ENCODE measurements at places on chromosomes 13 and 19.

GRCh38 chr13:109426690-109426990 is 359.7 kb downstream of the IRS2 start:
- no peak for DNase-seq

- DNase-seq: peak; percentile 42
Observed at GRCh38 chr13:39406688-39407087, 196.3 kb downstream of the LHFPL6 start.

- no peak for DNase-seq
Observed at GRCh38 chr19:35222373-35223015, 6.0 kb downstream of the FAM187B start.

- DNase-seq: no peak
Observed at GRCh38 chr13:101522607-101523006, 70.1 kb downstream of the ITGBL1 start.

- DNase-seq: no peak
Observed at GRCh38 chr13:111485491-111486250, 165.2 kb downstream of the TEX29 start.

DNA sequence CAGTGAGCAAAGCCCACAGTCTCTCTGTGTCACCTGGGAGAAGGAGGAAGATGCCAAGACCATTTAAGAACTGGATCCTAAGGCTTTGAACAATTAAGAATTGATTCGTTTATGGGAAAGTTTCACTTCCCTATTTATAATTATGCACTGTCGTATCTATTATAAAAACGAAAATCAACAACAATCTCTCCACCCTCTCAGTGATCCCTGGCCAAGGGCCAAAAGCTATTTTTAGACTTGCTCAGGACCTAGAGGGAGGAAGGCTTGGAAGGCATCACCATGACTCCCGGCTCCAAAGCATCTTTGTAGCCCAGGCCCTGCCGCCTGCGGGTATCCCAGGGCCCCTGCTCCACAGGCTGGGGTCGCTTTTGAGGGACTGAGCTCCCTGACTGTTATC is 1.3 kb downstream of the RHPN2 start:
- DNase-seq: peak; percentile 40

- DNase-seq: no peak
Observed at GRCh38 chr13:34161931-34162543, 344.1 kb downstream of the RFC3 start.

- no peak for DNase-seq
Observed at GRCh38 chr13:76711550-76712182, 174.5 kb downstream of the KCTD12 start.

GRCh38 chr13:51276636-51277035 is 54.4 kb downstream of the FAM124A start:
- no peak for DNase-seq

DNA sequence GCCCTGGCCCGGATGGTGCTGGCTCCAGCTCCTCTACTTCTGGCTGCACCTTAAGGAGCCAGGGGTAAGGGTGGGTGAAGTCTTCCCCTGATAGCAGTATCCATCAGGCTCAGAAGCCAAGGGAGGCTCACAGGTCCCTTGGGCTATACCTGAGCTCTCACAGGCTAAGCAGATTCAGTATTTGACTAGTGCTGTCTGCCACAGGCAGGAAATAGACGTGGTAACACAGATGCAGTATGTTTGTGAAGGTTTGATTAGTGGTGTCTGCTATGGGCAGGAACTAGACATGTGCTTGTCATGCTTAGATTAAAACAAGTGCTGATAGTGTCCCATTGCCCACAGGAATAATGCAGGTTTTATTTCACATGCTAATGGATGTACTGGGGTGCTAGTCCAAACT is 4.0 kb downstream of the SYT5 start:
- peak; percentile 48 for DNase-seq

DNA sequence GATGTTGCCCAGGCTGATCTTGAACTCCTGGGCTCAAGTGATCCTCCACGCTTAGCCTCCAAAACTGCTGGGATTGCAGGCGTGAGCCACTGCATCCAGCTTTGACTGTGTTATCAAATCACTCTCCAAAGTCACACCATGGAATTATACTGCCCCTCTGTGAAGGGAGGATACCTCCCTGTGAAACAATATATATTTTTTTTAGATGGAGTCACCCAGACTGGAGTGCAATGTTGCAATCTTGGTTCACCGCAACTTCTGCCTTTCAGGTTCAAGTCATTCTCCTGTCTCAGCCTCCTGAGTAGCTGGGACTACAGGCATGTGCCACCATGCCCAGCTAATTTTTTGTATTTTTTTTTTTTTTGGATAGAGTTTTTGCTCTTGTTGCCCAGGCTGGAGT is 7.7 kb downstream of the TYK2 start:
- DNase-seq: no peak

DNA sequence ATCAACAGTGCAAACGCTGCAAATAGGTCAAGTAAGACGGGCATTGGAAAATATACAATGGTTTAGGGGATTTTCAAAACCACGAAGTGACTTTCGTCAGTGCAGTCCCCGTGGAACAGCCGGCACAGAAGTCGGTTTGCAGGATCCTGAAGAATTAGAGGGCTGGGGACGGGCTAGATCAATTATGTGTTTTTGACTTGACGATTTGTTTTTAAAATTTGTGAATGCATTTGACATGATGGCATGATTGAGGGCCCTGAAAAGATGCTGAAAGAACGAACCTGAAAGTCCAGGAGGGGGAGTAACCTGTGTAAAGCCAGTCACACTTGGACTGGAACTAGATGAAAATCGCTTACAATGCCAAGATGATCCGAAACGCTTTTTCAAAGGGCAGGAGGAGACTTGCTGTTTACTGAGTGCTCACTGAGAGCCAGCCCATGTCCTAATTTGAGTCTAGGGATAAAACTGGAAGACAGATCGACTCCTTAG is 8.9 kb upstream of the DGKH start:
- DNase-seq: no peak

DNA sequence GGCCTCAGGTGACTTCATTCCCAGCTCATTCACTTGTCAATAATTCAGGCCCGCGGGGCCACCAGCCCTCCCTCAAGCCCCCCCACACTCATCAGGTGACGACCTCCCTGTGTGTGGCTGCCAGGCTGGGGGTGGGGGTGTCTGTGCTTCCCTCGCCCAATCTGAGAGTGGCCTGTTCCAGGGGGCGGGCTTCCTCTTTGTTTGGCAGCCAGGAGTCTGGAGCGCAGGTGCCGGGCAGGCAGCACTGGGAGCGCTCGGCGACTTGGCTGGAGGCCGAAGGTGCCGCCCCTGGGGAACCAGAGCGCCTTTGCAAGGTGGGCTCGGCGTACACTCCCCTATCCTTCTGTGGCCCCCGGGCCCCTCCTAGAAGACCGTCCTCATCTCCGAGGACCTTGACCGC is 5.4 kb upstream of the ZNF98 start:
- no peak for DNase-seq

DNA sequence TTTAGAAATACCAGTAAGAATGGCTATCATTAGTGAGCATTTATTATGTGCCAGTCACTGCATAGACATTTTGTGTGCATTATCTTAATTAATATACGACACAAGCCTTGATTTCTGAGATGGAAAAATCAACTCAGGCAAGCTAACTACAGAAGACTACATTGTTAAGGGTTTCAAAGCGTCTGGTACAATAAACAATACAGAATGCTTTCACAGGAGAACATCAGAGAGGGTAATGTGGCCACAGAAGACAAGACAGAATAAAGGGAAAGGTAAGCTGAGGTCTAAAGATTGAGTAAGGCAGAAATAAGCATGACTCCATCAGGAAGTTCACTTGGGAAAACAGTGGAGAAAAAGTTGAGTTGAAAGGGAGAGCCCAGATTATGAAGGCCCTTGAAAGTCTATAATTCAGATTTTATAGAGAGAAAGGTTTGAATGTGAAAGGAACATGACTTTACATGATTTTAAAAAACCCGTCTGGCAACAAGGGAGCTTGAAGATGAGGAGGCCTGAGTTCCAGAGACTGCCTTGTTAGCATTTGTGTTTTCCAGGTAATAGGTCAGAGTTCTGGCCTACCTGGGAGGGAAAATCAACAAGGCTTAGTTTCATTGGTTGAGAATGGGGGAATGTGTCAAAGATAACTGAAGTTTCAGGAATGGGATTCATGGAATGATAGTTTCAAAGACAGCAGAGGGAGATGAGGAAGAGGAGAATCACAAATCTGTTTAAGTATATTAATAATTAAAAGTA is 1.8 kb upstream of the MBNL2 start:
- DNase-seq: no peak

GRCh38 chr19:30426864-30427263 is 54.7 kb downstream of the ZNF536 start:
- DNase-seq: no peak

DNA sequence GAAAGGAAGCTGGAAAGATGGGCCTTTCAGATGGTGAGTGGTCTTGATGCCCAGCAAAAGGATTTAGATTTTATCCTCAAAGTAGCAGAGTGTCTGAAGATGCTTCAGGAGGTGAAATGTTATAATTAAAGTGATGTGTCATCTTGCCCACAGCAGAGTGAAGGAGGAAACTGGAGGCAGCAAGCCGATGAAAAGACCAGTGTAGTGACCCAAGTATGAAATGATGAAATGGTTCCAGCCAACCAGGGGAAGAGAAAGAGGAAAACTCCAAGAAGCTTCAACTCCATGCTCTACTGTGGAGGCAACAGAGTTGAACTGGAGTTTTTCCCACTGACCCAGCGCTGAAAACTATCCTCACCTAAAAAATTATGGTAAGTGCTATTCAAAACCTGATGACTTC is 66.7 kb downstream of the FOXO1 start:
- no peak for DNase-seq

DNA sequence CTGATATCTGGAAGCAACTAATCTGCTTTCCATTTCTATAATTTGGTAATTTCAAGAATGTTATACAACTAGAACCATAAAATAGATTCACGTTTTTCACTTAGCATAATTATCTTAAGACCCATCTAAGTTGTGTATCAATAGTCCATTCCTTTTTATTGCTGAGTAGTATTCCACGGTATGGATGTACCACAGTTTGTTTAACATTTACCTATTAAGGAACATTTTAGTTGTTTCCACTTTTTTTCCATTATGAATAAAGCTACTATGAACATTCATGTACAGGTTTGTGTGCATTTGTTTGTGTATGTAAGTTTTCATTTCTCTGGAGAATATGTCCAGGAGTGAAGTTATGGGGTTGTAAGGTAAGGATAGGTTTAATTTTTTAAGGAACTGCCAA is 18.3 kb upstream of the ZNF112 start:
- DNase-seq: no peak

DNA sequence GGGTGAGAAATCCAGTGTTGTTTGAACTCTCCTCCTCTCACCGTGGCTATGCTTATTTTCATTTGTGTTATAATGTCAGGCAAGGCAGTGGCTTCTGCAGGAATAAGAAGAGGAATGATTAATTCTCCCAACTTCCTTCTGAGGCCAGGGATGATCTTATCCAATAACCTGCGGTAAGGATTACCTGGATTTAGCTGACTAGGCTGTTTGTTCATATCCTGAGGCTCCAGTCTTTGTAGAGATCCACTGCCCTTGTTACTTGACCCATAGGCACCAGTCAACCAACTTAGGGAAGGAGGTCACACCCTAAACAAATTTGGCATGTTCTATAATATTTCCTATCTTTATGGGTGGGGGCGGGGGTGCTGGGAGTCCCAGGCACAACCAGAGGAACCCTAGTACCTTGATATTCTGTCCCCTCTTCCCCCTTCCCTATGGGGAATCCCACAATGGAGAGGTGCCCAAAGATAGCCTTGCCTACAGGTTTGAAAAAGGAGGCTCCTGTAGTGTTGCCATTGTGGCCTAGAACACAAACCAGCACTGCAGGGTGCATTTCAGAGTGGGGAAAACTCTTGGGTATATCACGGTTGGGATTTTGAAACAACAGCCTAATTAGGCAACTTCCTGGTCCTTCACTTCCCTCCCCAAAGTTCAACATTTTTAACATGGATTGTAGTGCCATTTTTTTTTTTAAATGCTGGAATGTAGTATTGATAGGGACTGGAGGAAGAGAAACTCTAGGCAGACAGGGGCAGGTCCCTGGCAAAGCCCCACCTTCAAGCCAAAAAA is 977.5 kb upstream of the SPRY2 start:
- DNase-seq: no peak

GRCh38 chr19:18725841-18726770 is 42.6 kb downstream of the CRTC1 start:
- no peak for DNase-seq

DNA sequence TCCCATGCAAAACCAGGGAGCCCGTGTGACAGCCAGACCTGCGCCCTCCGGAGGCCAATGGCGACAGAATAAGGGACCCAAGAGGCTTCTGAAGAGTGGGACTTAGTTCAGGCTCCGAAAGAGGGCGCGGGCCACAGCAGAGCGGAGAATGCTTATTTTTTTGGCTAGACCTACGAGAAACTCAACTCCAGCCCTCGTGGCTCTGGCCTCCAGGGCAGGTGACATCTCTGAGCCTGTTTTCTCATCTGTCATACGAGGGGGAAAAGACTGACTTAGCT is 23.0 kb downstream of the DPP9 start:
- DNase-seq: no peak

DNA sequence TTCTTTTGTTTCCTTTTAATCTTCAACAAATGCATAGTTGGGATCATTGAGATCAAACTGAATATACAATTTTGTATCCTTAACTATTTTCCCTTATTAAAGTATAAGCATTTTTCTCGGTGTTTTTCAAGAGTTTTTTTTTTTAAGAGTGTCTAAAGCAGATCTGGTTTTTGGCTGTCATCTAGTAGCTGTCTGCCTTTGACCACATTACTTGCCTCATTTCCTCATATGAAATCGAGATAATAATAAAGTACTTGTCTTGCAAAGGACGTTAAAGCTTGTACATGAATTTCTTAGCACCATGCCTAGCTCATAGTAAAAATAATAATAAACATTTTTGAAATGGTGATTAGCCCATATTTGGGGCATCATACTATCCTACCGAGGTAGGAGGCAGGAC is 121.2 kb downstream of the PDS5B start:
- no peak for DNase-seq

GRCh38 chr19:1907563-1908363 is 2.6 kb downstream of the ADAT3 start:
- no peak for DNase-seq

DNA sequence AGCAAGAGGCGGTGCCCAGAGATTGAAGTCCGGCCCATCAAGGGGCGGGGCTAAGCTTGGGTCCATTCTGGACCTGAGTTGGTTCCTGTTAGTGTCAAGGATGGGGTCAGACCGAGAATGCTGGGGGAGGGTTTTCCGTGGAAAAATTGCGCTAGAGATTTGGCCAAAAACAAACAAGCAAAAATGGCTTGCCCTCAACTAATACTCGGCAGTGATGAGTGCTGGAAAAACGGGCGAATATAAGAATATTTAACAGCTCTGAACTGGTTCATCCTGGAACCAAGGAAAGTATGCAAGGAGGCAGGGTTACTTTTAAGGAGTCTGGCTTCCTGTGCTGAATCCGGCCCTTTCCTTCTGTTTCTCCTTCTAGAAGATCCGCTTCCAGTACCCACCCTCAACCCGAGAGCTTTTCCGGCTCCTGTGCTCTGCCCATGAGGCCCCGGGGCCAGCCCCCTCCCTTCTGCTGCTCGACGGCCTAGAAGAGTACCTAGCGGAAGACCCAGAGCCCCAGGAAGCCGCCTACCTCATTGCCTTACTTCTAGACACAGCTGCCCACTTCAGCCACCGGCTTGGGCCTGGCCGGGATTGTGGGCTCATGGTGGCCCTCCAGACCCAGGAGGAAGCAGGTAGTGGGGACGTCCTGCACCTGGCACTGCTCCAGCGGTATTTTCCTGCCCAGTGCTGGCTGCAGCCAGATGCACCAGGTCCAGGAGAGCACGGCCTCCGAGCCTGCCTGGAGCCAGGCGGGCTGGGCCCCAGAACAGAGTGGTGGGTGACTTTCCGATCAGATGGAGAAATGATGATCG is 880 bp downstream of the SWSAP1 start:
- DNase-seq: no peak

Data from SW480 (cell line).